ENCODE measurements at places on chromosomes 5 and 9.

GRCh38 chr9:128412120-128412790, 8.4 kb upstream of the CERCAM start:
- DNase-seq, result no peak

GRCh38 chr5:32217886-32218396, 43.8 kb upstream of the GOLPH3 start:
- DNase-seq, result no peak

GRCh38 chr5:93343570-93343969, 237.4 kb downstream of the NR2F1-AS1 start:
- no peak for DNase-seq

GRCh38 chr5:31678180-31678579, 39.2 kb downstream of the PDZD2 start:
- DNase-seq, result no peak

- no peak for DNase-seq
Measured at GRCh38 chr5:108557686-108558085, 175.8 kb upstream of the FBXL17 start.
